ENCODE measurements at places on chromosomes 16 and 17. TPM values are rescaled to one million over a fixed set of nuclear protein-coding genes. Genes with fewer than 3 reads are reported as not detected.

SLC13A2 gene
- not detected for total RNA-seq

ALDH3A2 gene
- 52.3 TPM for total RNA-seq

TP53TG3C gene
- not detected for total RNA-seq

CRISPLD2 gene
- 58.4 TPM for total RNA-seq

BIRC5 gene
- total RNA-seq, result not detected

- no peak overlapping the region for H3K27ac ChIP-seq
- H3K4me1 ChIP-seq, result peaks cover 5% of the 10 kb centered on the region
- no peak overlapping the region for H3K4me3 ChIP-seq
- H3K36me3 ChIP-seq, result peaks cover 33% of the 10 kb centered on the region
- H3K27me3 ChIP-seq, result no peaks in the 10 kb centered on the region
These were observed 26.1 kb downstream of the CTU2 start for GRCh38 chr16:88732172-88732960.
